ENCODE measurements at places on chromosomes 7 and 10. TPM values are rescaled to one million over a fixed set of nuclear protein-coding genes. Genes with fewer than 3 reads are reported as not detected.
A peak's percentile ranks its signal among the peaks of the same experiment; 100 is the strongest.

DNA sequence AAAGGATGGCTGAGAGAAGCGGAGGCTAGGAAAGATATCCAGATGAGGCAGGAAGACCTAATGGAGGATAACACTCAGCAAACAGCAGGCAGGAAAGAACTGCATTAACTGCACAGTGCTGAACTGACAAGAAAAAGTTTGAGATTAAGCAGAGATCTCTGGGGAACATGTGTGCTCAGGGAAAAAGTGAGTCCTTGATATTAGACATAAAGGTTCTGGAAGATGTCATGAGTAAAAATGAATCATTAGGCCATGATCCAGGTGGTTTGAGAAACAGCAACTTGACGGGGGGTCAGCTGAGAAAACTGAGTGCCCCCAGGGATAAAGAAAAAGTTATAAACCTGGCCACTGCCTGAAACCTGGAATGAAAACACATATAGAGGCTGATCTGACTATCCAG lies 27.3 kb upstream of the ANK3 start:
- DNase-seq, result no peak
- peaks cover 6% of the 10 kb centered on the region for H3K4me1 ChIP-seq
- H3K27me3 ChIP-seq, result no peaks in the 10 kb centered on the region
- H3K36me3 ChIP-seq, result no peaks in the 10 kb centered on the region

- no peak overlapping the region for H3K27ac ChIP-seq
- H3K27me3 ChIP-seq, result peaks cover 17% of the 10 kb centered on the region
- no peak overlapping the region for H3K4me3 ChIP-seq
- H3K4me1 ChIP-seq, result no peaks in the 10 kb centered on the region
- no peak for DNase-seq
Measured at GRCh38 chr10:98309366-98310355, 41.7 kb upstream of the LOXL4 start.

- H3K27me3 ChIP-seq, result no peaks in the 10 kb centered on the region
- peaks cover 69% of the 10 kb centered on the region for H3K4me1 ChIP-seq
- no peak overlapping the region for H3K4me3 ChIP-seq
- no peak for DNase-seq
- peak overlapping the region; percentile 82 for H3K27ac ChIP-seq
Measured at GRCh38 chr7:43653466-43653865, 70.6 kb downstream of the STK17A start.

DNA sequence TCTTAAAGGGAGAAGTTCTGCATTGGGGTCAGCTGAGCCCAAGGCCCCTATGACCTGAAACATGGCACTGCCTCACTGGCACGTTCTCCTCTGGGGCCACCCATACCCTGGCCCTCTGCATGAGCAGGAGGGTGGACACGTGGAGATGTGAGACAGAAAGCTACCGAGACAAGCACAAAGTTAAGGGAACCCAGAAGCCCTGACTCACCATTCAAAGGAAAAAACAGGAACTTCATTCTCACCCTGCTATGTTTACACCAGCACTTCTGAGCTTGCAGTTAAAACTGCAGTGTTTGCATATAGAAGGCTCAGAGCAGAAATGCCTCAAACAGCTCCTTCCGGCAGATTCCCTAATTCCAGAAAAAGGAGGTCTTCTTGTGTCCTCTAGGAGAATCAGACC lies 41.7 kb downstream of the DENND11 start:
- no peaks in the 10 kb centered on the region for H3K27me3 ChIP-seq
- peaks cover 41% of the 10 kb centered on the region for H3K4me1 ChIP-seq
- peaks cover 38% of the 10 kb centered on the region for H3K36me3 ChIP-seq
- no peak overlapping the region for H3K4me3 ChIP-seq
- DNase-seq, result no peak

- DNase-seq, result no peak
- H3K36me3 ChIP-seq, result peaks cover 1% of the 10 kb centered on the region
- H3K27ac ChIP-seq, result no peak overlapping the region
Measured at GRCh38 chr10:132654708-132655661, 117.4 kb downstream of the INPP5A start.

- H3K4me3 ChIP-seq, result peak within 1 kb of the TSS; percentile 98
- DNase-seq, result no peak
- H3K4me1 ChIP-seq, result peaks cover 77% of the 10 kb centered on the region
- no peaks in the 10 kb centered on the region for H3K27me3 ChIP-seq
- peaks cover 50% of the 10 kb centered on the region for H3K36me3 ChIP-seq
- H3K27ac ChIP-seq, result peak within 1 kb of the TSS; percentile 99
Measured at GRCh38 chr10:6579904-6580278, at the start of gene PRKCQ. Gene PRKCQ, minus strand, starts transcription at chr10:6580276. Its CDS starts 65,141 bp downstream, at chr10:6515135.

DNA sequence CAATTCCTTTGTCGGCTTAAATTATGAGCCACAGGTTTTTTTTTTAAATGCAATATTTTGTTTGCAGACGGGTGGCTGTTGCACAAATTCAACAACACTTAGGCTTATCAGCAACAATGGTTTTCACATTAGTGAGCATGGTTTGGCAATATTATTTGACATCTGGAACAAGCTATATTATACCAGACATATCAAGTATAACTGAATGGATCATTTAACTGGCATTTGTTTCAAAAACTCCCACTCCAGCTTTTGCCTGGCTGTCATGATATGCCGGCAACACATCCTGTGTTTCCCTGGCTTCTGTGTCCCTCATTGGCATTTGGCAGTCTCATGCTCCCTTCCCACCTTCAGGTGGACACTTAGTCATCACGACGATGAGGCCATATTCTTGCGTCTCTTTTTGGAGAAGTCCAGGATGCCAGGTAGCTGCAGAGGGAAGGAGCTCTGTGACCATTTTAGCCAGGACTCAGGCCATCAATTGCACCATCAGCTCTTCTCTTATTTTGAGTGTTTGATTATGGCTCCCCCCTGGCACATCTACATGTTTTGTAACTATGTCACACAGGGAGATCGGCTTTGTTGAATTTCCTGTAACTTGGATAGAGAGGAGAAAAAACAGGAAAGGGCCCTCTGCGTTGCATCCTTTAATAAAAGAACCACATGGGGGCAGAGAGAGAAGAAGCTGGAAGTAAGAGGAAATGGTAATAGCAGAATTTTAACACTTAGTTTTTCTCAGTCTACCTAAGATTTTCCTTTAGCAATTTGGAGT lies 413.9 kb downstream of the LRMDA start:
- no peak for DNase-seq
- no peaks in the 10 kb centered on the region for H3K4me1 ChIP-seq
- H3K4me3 ChIP-seq, result no peak overlapping the region
- H3K27me3 ChIP-seq, result peaks cover 3% of the 10 kb centered on the region

DNA sequence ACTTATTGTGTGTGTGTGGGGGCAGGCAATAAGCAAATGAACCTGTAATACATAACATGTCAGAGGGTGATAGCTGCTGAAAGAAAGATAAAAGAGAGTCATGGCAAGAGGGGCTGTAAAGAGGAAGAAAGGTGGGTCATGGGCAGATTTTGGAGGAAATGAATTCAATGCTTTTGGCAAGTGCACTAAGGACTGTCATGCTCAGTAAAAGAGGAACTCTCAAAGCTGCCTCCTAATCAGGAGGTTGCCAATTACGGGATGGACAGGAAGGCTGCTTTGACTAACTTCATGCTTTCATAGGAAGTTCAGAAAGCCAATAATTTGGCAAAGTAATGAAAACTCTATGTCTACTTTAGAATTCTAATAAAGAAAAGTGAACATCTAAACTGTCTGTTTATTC lies 401.2 kb downstream of the SH2D4B start:
- peaks cover 7% of the 10 kb centered on the region for H3K4me1 ChIP-seq
- H3K4me3 ChIP-seq, result no peak overlapping the region
- peaks cover 7% of the 10 kb centered on the region for H3K27me3 ChIP-seq
- no peak for DNase-seq
- H3K27ac ChIP-seq, result no peak overlapping the region

- no peak for DNase-seq
- H3K27ac ChIP-seq, result no peak overlapping the region
- H3K4me1 ChIP-seq, result no peaks in the 10 kb centered on the region
- no peak overlapping the region for H3K4me3 ChIP-seq
- H3K36me3 ChIP-seq, result no peaks in the 10 kb centered on the region
Measured at GRCh38 chr7:94451187-94451586, 56.5 kb downstream of the COL1A2 start.

DNA sequence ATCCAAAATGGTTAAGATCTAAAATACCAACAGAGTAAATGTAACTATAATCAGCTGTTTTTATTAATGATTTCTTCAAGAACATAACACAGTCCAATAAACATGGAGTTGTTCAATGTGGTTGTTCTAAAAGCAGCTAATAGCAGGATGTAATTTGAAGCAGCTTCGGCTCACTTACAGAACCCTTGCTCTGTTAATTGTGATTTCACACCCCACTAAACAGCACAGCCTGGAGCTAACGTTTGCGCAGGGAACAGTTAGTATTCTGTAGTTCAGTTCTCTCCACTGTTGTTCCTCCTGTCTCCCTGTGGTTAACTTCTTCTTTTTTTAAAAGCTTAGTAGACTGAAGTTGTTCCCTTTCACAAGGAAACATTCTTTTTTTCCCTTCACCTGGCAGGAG lies 104.0 kb downstream of the GRM3 start:
- H3K27me3 ChIP-seq, result no peaks in the 10 kb centered on the region
- H3K27ac ChIP-seq, result no peak overlapping the region
- no peak for DNase-seq
- H3K4me3 ChIP-seq, result no peak overlapping the region
- no peaks in the 10 kb centered on the region for H3K36me3 ChIP-seq

- no peaks in the 10 kb centered on the region for H3K36me3 ChIP-seq
- no peak overlapping the region for H3K27ac ChIP-seq
- H3K4me3 ChIP-seq, result no peak overlapping the region
- peaks cover 6% of the 10 kb centered on the region for H3K27me3 ChIP-seq
Measured at GRCh38 chr7:39937366-39938153, 12.5 kb upstream of the CDK13 start.

GRCh38 chr10:3825244-3825643 lies 40.2 kb upstream of the KLF6 start:
- H3K27me3 ChIP-seq, result no peaks in the 10 kb centered on the region
- H3K4me1 ChIP-seq, result peaks cover 31% of the 10 kb centered on the region
- H3K4me3 ChIP-seq, result no peak overlapping the region
- no peaks in the 10 kb centered on the region for H3K36me3 ChIP-seq
- H3K27ac ChIP-seq, result peak overlapping the region; percentile 27

DNA sequence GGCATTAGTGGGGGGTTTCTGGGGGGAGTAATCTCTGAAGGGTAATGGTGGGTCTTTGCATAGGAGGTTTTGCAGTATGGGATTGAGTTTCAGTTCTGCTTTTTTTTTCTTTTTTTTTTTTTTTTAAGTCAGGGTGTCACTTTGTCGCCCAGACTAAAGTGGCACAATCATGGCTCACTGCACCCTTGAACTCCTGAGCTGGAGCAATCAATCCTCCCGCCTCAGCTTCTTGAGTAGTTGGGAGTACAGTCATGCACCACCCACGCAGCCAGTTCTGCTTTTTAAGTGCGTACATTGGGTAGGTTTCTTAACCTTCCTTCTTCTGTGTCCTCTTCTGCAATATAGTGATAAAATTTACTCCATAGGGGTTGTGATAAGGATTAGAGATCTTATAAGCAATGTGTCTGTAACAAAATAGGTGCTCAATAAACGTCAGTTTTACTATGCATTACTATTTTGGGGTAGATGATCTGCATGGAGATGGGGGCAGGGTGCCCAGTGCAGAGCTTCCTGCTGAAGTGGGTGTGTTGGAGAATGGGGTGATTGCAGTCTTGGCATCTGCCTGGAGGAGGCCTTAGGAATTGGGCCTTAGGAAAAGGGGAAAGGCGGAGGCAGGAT lies 9.6 kb downstream of the KAZALD1 start:
- H3K4me1 ChIP-seq, result peaks cover 7% of the 10 kb centered on the region
- H3K4me3 ChIP-seq, result no peak overlapping the region
- H3K27me3 ChIP-seq, result peaks cover 42% of the 10 kb centered on the region
- no peak overlapping the region for H3K27ac ChIP-seq
- no peak for DNase-seq
- no peaks in the 10 kb centered on the region for H3K36me3 ChIP-seq

DNA sequence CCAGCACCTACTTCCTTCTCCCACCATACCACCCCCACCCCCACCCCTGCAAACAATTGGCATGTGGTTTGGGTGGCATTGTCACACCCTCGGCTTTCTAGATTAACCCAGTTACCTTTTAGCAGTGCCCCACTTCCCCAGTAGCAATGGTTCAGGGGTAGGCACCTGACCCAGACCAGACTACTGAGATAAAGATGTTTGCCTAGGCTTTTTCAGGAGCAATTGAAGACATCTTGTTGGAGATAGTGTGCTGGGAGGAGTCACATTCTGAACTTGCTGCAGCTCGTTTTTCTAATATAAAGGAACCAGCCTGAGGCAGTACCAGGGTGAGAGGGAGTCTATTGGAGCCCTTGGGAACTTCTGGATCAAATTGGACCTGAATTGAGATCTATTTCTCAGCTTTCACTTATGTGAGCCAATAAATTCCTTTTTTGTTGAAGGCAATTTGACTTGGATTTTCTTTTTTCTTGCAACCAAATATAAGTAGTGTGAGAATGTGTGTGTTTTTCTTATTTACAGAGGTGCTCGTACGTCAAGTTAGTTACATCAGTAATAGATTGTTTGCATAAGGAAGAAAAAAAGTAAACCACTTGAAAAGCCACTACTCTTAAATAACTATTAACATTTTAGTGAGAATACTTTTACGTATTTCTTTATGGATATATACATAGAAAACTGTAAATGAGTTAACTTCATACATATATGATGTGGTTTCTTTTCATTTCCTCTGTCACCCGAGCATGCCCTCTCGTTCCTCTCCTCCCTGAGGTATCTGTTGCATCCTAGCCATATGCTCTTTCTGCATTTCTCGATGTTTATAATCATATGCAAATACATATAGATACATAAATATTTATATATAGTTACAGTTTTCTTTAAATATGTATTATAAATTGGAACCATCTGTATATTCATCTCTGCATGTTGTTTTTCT lies 38.0 kb downstream of the RAB18 start:
- no peak overlapping the region for H3K27ac ChIP-seq
- H3K4me3 ChIP-seq, result no peak overlapping the region
- no peak for DNase-seq
- H3K36me3 ChIP-seq, result peaks cover 32% of the 10 kb centered on the region
- H3K27me3 ChIP-seq, result no peaks in the 10 kb centered on the region

GRCh38 chr7:150514748-150515222 lies at the start of gene GIMAP7:
Gene GIMAP7, plus strand, starts transcription at chr7:150514872. Its CDS starts 5,103 bp downstream, at chr7:150519975.
- no peaks in the 10 kb centered on the region for H3K27me3 ChIP-seq
- H3K4me3 ChIP-seq, result peak within 1 kb of the TSS; percentile 96
- H3K27ac ChIP-seq, result peak within 1 kb of the TSS; percentile 98
- peaks cover 24% of the 10 kb centered on the region for H3K36me3 ChIP-seq

GRCh38 chr7:65317372-65317771 lies 56.3 kb upstream of the ZNF92 start:
- H3K4me3 ChIP-seq, result no peak overlapping the region
- no peak for DNase-seq
- no peaks in the 10 kb centered on the region for H3K27me3 ChIP-seq
- no peaks in the 10 kb centered on the region for H3K36me3 ChIP-seq
- H3K4me1 ChIP-seq, result no peaks in the 10 kb centered on the region

- H3K36me3 ChIP-seq, result no peaks in the 10 kb centered on the region
- H3K27ac ChIP-seq, result no peak overlapping the region
- no peaks in the 10 kb centered on the region for H3K4me1 ChIP-seq
Measured at GRCh38 chr7:112161253-112162141, 44.7 kb downstream of the DOCK4 start.

GRCh38 chr10:6170638-6171037 lies 32.1 kb upstream of the PFKFB3 start:
- peak overlapping the region; percentile 5 for H3K4me3 ChIP-seq
- H3K27me3 ChIP-seq, result no peaks in the 10 kb centered on the region
- peaks cover 29% of the 10 kb centered on the region for H3K36me3 ChIP-seq
- peak overlapping the region; percentile 31 for H3K27ac ChIP-seq
- peaks cover 76% of the 10 kb centered on the region for H3K4me1 ChIP-seq

The MEOX2 gene
- total RNA-seq, result not detected

The CPN1 gene
- not detected for total RNA-seq

The INA gene
- total RNA-seq, result 1.5 TPM

The GHRHR gene
- not detected for total RNA-seq

The ATAD1 gene
- total RNA-seq, result 53.0 TPM

The INTS1 gene
- total RNA-seq, result 94.3 TPM

The PON1 gene
- not detected for total RNA-seq

The ANKRD2 gene
- not detected for total RNA-seq

The ADCYAP1R1 gene
- total RNA-seq, result not detected

The P4HA1 gene
- 54.5 TPM for total RNA-seq

Data from activated T-helper 1 cell treated with anti-CD3 and anti-CD28 coated beads, Interleukin-12 subunit alpha, Interleukin-12 subunit beta, Interleukin-2, Interleukin-4 antibody, amounts not matched to agents 30 ng/mL and 10 ng/mL and 1 ng/mL, durations not matched to agents 14 hours and 24 hours and 36 hours (primary cell).